Fibroblast of pulmonary artery (primary cell): ENCODE measurements at places on chromosomes 3 and 15.

- DNase-seq, result peak; percentile 65
Observed at GRCh38 chr3:132593947-132594323, 3.1 kb upstream of the ACKR4 start.

DNA sequence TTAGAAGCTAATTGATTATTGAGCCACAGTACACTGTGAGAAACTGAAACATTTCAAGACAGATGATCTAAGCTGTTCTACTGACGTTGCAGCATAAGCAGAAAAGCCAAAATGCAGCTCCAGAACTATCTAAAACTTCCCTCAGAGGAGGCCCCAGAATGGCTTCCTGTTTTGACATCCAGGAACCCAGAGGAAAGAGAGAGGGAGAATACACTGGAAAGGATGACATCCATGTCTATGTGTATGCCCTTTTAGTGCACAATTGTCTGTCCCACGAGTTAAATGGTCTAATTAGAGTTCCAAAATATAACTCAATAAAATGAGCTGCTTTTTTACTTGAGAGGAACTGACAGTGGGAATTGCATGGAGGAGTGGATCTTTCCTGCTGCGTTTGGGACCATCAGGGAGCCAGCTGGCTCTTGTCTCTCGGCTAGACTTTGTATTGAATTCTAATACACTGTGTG, 688.1 kb downstream of the ZNF385D start:
- peak; percentile 69 for DNase-seq

GRCh38 chr3:46449755-46450552, 14.8 kb downstream of the LTF start:
- peak; percentile 18 for DNase-seq

- peak; percentile 54 for DNase-seq
Observed at GRCh38 chr3:48715174-48715800, 1.7 kb downstream of the IP6K2 start.

DNA sequence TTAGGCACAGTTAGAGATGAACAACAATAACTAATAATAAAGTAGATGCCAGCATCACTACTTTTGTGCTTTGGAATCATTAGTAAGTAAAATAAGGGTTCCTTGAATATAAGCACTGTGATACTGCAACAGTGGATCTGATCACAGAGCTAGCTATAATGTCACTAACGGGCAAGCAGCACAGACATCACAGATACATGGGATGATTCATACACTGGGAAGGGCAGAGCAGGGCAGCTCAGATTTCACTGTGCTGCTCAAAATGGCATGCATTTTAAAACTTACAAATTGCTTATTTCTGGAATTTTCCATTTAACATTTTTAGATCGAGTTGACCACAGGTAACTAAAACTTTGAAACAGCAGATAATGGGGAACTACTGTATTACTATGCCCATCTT, 476.6 kb downstream of the FHIT start:
- DNase-seq, result no peak

GRCh38 chr15:40344217-40344616, 3.5 kb upstream of the CCDC9B start:
- peak; percentile 55 for DNase-seq

- DNase-seq, result no peak
Observed at GRCh38 chr3:118782755-118783202, 251.9 kb downstream of the IGSF11 start.

GRCh38 chr15:51505251-51505650, 117.3 kb downstream of the DMXL2 start:
- no peak for DNase-seq

DNA sequence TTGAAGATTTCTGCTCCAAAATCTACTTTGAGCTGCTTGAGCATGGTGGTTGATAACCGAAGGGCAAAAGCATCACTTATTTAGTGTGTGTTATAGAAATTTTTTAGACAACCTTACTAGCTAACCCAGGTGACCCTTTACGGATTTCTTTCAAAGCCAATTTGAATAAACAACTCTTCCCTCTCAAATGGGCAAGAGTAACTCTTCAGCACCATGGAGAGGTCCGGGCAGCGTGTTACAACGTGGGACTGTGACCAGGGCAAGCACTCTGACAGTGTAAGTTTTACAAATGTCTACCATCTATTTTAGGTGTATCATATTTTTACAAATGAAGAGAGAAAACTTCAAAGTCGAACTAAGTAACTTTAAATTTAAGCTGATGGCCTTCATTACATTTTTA, 471.8 kb downstream of the MFSD1 start:
- DNase-seq, result peak; percentile 70

GRCh38 chr15:40040770-40041169, 1.8 kb upstream of the SRP14 start:
- no peak for DNase-seq
